ENCODE measurements at places on chromosomes 5 and 9.

- DNase-seq: no peak
Observed at GRCh38 chr9:83336706-83337105, 201.5 kb downstream of the FRMD3 start.

DNA sequence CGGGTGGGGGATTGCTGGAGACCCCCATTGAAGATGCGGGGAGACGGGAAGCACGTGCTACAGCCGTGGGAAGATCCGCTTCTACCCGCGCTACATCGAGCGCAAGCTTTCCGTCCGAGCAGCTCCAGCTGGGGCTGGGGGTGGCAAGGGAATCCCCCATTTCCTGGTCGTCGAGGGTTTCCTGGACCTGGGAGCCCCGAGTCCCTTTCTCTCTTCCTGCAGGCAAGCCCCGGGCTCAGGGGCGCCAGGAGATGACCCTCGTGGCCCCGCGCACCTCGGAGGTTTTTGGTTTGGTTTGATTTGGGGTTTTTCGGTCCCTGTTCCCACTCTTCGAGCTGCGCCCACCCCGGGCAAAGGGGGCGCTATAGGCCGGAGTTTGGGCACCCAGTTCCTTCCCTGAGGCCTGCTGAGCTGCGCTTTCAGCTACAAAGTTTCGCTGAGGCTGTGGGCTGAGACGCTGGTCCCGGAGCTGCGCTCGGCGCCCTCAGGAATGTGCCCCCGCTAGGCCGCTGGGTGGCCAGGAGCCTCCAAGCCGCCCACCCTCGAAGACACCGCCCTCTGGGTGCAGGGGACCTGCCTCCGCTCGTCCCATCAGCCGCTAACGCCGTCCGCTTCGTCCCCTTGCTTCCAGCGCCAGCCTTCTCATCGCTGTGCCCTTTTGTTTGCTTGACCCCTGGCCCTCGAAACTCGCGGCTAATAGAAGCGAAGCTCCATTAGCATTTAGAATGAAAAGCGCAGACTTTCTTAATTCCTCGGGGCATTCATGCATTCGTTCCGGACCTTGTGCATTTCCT lies 2.9 kb downstream of the NR4A3 start:
- no peak for DNase-seq

DNA sequence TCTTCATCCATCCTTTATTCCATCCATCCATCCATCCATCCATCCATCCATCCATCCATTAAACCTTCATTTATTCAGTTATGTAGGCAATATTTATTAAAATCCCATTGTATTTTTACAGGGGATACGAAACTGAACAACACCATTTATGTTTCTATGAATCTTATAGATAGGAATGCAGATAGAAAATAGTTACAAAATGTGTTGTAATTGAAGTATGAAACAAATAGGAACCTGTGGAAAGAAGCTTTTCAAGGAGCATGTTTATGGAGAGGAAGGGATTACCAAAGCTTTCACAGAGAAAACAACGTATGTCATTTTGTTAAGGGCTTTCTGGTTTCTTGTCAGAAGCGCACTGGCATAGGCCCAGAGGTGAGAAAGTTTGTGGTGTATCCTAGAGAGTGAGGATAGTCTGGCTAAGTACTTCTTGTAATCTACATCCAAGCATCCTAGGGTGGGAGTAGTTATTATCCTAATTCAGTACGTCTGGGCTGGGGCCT lies 184.0 kb downstream of the CNTLN start:
- no peak for DNase-seq

GRCh38 chr5:94916619-94917018 lies 298.1 kb downstream of the SLF1 start:
- DNase-seq: no peak

Data from hematopoietic multipotent progenitor cell treated with erythropoietin and hydrocortisone succinate and interleukin-3 and kit ligand, for 17 days (in vitro differentiated cells).